Skeletal muscle tissue (tissue), 5 donors: ENCODE measurements at places on chromosomes 12 and 14. TPM values are rescaled to one million over a fixed set of nuclear protein-coding genes. Genes with fewer than 3 reads are reported as not detected.

The TSPAN19 gene
- total RNA-seq, result not detected

The BTG1 gene
- 26.1 TPM for total RNA-seq

The TAMALIN gene
- total RNA-seq, result 9.4 TPM

The GPX2 gene
- total RNA-seq, result not detected

The PPP4R4 gene
- 0.52 TPM for total RNA-seq

The OR11G2 gene
- total RNA-seq, result not detected

The PRICKLE1 gene
- total RNA-seq, result 27.1 TPM
